ENCODE measurements at places on chromosomes 13 and 19.

- no peak for DNase-seq
These were observed 327.0 kb upstream of the SLITRK5 start for GRCh38 chr13:87344176-87344575.

GRCh38 chr13:109684084-109684823 lies 102.1 kb downstream of the IRS2 start:
- no peak for DNase-seq

GRCh38 chr13:95540888-95541287 lies 11.6 kb upstream of the CLDN10 start:
- no peak for DNase-seq

- no peak for DNase-seq
These were observed 66.8 kb upstream of the UBAC2 start for GRCh38 chr13:99133848-99134247.

GRCh38 chr19:16429066-16429758 lies 42.6 kb downstream of the EPS15L1 start:
- no peak for DNase-seq
